ENCODE measurements at places on chromosomes 6 and 20. TPM values are rescaled to one million over a fixed set of nuclear protein-coding genes. Genes with fewer than 3 reads are reported as not detected.
A peak's percentile ranks its signal among the peaks of the same experiment; 100 is the strongest.

The PTGIS gene
- 8.4 TPM for total RNA-seq

The LY6G6D gene
- not detected for total RNA-seq

The C2 gene
- 6.2 TPM for total RNA-seq

The FILIP1 gene
- total RNA-seq = 21.9 TPM

The IMPG1 gene
- not detected for total RNA-seq

The SPDEF gene
- total RNA-seq = 3.5 TPM

The RSPO3 gene
- total RNA-seq = 8.4 TPM

The LTB gene
- total RNA-seq = not detected

The C20orf202 gene
- not detected for total RNA-seq

The LRRC73 gene
- 0.55 TPM for total RNA-seq

The CNR1 gene
- 15.2 TPM for total RNA-seq

The XKR7 gene
- total RNA-seq = under 0.01 TPM

The NHSL1 gene
- 31.6 TPM for total RNA-seq

The BMP7 gene
- total RNA-seq = 1.8 TPM

The MAP3K5 gene
- 35.8 TPM for total RNA-seq

The RIMS1 gene
- total RNA-seq = 16.5 TPM

The MYB gene
- total RNA-seq = not detected

GRCh38 chr6:97312241-97312640 is 29.2 kb upstream of the MMS22L start:
- no peaks in the 10 kb centered on the region for H3K27me3 ChIP-seq
- DNase-seq = no peak
- no peaks in the 10 kb centered on the region for H3K4me1 ChIP-seq
- no peak overlapping the region for H3K4me3 ChIP-seq
- no peaks in the 10 kb centered on the region for H3K36me3 ChIP-seq

DNA sequence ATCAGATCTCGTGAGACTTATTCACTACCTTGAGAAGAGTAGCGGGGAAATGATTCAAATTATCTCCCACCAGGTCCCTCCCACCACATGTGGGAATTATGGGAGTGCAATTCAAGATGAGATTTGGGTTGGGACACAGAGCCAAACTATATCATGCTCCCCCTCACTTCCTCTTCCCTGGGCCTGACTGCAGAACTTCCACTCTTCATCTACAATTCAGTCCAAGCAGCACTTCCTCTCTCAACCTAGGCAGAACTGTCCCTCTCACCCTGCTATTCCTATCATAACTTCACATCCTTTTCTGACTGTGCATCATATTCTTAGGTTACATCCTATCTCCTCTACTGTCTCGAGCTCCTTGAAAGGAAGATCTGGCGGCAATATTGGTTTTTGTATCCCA is 184.0 kb upstream of the HDDC2 start:
- H3K36me3 ChIP-seq = no peaks in the 10 kb centered on the region
- H3K4me1 ChIP-seq = no peaks in the 10 kb centered on the region
- DNase-seq = no peak
- no peak overlapping the region for H3K27ac ChIP-seq

- H3K36me3 ChIP-seq = no peaks in the 10 kb centered on the region
- DNase-seq = peak; percentile 82
- H3K27ac ChIP-seq = no peak overlapping the region
- no peak overlapping the region for H3K4me3 ChIP-seq
Measured at GRCh38 chr6:170129691-170130171, 161.1 kb downstream of the DLL1 start.

GRCh38 chr6:116434056-116434725 is 27.0 kb upstream of the CALHM6 start:
- no peak overlapping the region for H3K4me3 ChIP-seq
- peaks cover 31% of the 10 kb centered on the region for H3K36me3 ChIP-seq

GRCh38 chr6:158357570-158358216 is 45.4 kb downstream of the TULP4 start:
- no peak overlapping the region for H3K4me3 ChIP-seq
- no peak overlapping the region for H3K27ac ChIP-seq

- peaks cover 80% of the 10 kb centered on the region for H3K27me3 ChIP-seq
- H3K36me3 ChIP-seq = no peaks in the 10 kb centered on the region
- peak; percentile 33 for DNase-seq
- H3K4me1 ChIP-seq = peaks cover 16% of the 10 kb centered on the region
Measured at GRCh38 chr6:30127238-30128093, 8.5 kb upstream of the TRIM40 start.

DNA sequence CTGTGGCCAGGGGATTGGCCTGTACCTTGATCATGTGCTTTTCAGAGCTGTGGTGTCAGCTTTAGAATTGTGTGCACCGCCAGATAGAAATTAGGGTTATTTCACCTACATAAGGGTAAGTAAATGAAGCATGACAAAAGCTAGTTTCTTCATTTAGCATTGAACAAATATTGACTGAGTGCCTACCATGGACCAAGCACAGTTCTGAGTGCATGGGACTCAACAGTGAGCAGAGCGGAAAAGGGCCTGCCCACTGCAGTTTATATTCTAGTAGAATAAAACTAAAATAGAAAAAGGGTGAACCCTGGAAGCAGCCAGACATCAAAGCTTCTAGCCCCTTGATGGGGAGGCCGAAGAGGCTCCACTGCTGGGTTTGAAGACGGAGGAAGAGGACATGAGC is 25.6 kb downstream of the ECT2L start:
- DNase-seq = no peak
- H3K4me3 ChIP-seq = no peak overlapping the region
- H3K36me3 ChIP-seq = no peaks in the 10 kb centered on the region
- H3K4me1 ChIP-seq = peaks cover 4% of the 10 kb centered on the region

- H3K4me1 ChIP-seq = peaks cover 49% of the 10 kb centered on the region
- H3K27ac ChIP-seq = peak overlapping the region; percentile 97
- DNase-seq = no peak
- H3K27me3 ChIP-seq = no peaks in the 10 kb centered on the region
- no peaks in the 10 kb centered on the region for H3K36me3 ChIP-seq
Measured at GRCh38 chr6:87701344-87701675, 723 bp downstream of the AKIRIN2 start.

- no peak overlapping the region for H3K4me3 ChIP-seq
- peaks cover 93% of the 10 kb centered on the region for H3K36me3 ChIP-seq
- no peak for DNase-seq
- no peaks in the 10 kb centered on the region for H3K4me1 ChIP-seq
- no peak overlapping the region for H3K27ac ChIP-seq
Measured at GRCh38 chr20:33352258-33353012, 48.9 kb downstream of the CDK5RAP1 start.

DNA sequence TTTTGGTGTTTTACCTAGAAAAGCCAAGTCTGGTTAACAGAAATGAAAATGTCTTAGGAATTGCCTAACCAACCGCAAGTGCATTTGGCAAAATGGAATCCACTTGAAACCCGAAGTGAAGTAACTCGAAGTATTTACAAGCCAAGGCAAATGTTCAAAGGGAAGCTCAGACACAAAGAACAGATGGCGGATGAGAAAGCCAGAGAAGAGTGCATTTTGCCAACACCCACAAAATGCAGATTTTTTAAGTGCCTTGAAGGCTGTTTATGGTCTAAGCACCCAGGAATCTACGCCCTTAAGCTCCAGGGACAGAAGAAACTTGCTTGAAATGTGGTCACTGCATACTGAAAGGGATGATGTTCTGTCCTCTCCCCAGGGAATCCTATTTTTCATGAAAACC is 70.0 kb upstream of the TBXT start:
- H3K4me1 ChIP-seq = no peaks in the 10 kb centered on the region
- H3K27ac ChIP-seq = no peak overlapping the region
- no peaks in the 10 kb centered on the region for H3K27me3 ChIP-seq
- no peaks in the 10 kb centered on the region for H3K36me3 ChIP-seq
- DNase-seq = no peak
- H3K4me3 ChIP-seq = no peak overlapping the region

- no peaks in the 10 kb centered on the region for H3K4me1 ChIP-seq
- DNase-seq = no peak
- H3K36me3 ChIP-seq = no peaks in the 10 kb centered on the region
Measured at GRCh38 chr20:7673841-7674240, 266.4 kb downstream of the HAO1 start.

DNA sequence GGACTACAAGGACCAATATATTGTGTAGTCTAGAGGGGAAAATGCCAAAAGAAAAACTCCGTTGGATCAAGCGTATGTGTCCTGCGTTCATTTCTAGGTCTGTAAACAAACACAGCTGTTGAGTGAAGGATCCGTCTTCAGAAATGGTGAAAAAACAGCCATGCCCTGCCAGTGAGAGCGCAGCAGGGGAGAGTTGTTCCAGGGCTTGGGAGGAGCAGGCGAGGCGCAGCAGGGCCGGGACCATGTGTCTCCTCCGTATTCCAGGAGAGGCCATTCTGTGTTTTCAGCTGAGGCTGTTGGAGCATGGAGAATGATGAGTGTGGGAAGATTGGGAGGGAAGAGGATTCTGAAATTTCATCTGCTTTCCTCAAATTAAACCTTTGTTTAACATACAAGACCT is 38.0 kb downstream of the BMP6 start:
- DNase-seq = peak; percentile 25
- H3K4me1 ChIP-seq = no peaks in the 10 kb centered on the region
- no peaks in the 10 kb centered on the region for H3K36me3 ChIP-seq
- H3K4me3 ChIP-seq = no peak overlapping the region
- H3K27me3 ChIP-seq = no peaks in the 10 kb centered on the region

GRCh38 chr20:19440660-19441527 is 228.5 kb downstream of the SLC24A3 start:
- DNase-seq = no peak
- no peak overlapping the region for H3K27ac ChIP-seq
- no peaks in the 10 kb centered on the region for H3K27me3 ChIP-seq
- no peaks in the 10 kb centered on the region for H3K4me1 ChIP-seq
- no peaks in the 10 kb centered on the region for H3K36me3 ChIP-seq

GRCh38 chr20:38190936-38191371 is 25.9 kb upstream of the TGM2 start:
- no peak overlapping the region for H3K4me3 ChIP-seq
- H3K36me3 ChIP-seq = no peaks in the 10 kb centered on the region
- H3K27me3 ChIP-seq = no peaks in the 10 kb centered on the region
- H3K4me1 ChIP-seq = no peaks in the 10 kb centered on the region

DNA sequence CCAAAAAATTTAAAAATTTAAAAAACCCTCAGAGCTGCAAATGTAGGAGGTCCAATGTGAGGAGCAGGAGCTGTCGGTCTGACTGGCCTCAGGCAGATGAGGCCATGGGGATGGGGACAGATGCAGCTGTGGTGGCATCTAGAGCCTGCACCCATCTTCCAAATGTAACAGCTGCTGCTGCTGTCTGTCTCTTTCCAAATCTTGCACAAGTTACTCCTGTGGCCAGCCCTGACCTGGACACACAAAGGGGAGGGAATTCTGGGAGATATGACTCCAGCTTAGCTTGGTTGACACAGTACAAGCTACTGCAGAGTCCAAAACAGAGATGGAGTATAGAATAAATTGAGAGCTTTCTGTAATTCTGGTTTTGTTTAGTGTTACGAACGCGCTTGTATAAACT is 115.2 kb downstream of the PRND start:
- H3K4me1 ChIP-seq = no peaks in the 10 kb centered on the region
- H3K36me3 ChIP-seq = no peaks in the 10 kb centered on the region
- no peaks in the 10 kb centered on the region for H3K27me3 ChIP-seq
- no peak overlapping the region for H3K27ac ChIP-seq
- no peak for DNase-seq

GRCh38 chr6:60643870-60644269 is 1642.2 kb downstream of the KHDRBS2 start:
- H3K27me3 ChIP-seq = no peaks in the 10 kb centered on the region
- no peak overlapping the region for H3K4me3 ChIP-seq
- H3K36me3 ChIP-seq = no peaks in the 10 kb centered on the region

- H3K27ac ChIP-seq = no peak overlapping the region
- H3K4me1 ChIP-seq = no peaks in the 10 kb centered on the region
- H3K36me3 ChIP-seq = no peaks in the 10 kb centered on the region
- no peak for DNase-seq
- no peaks in the 10 kb centered on the region for H3K27me3 ChIP-seq
Measured at GRCh38 chr20:54228841-54229240, 21.0 kb downstream of the PFDN4 start.

DNA sequence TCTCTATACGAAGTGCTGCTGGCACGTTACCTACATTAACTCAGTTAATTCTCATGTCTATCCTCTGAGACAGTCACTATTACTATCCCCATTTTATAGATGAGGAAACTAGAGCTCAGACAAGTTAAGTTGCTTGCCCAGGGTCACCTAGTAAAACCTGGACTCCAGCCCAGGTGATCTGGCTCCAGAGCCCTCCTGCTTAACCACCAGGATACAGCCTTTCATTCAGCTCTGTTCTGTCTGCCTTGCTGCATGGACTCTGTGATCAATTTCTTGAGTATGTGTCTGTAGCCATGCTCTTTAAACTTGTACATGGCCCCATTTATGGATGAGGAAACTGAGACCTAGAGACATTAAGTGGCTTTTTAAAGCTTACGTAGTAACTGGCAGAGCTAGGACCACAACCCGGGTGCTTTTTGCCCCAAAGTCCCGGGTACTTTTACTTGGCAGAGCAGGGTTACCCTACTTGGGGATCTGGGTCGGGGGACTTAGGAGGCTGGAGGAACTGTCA is 4.7 kb downstream of the CDKN1A start:
- no peak overlapping the region for H3K4me3 ChIP-seq
- peaks cover 49% of the 10 kb centered on the region for H3K36me3 ChIP-seq
- no peaks in the 10 kb centered on the region for H3K27me3 ChIP-seq
- H3K4me1 ChIP-seq = peaks cover 60% of the 10 kb centered on the region
- H3K27ac ChIP-seq = peak overlapping the region; percentile 69

- no peaks in the 10 kb centered on the region for H3K36me3 ChIP-seq
- no peaks in the 10 kb centered on the region for H3K27me3 ChIP-seq
- H3K4me1 ChIP-seq = peaks cover 26% of the 10 kb centered on the region
- peak overlapping the region; percentile 55 for H3K4me3 ChIP-seq
- DNase-seq = no peak
- H3K27ac ChIP-seq = peak overlapping the region; percentile 68
Measured at GRCh38 chr20:14335052-14335451, 2.4 kb downstream of the FLRT3 start.

DNA sequence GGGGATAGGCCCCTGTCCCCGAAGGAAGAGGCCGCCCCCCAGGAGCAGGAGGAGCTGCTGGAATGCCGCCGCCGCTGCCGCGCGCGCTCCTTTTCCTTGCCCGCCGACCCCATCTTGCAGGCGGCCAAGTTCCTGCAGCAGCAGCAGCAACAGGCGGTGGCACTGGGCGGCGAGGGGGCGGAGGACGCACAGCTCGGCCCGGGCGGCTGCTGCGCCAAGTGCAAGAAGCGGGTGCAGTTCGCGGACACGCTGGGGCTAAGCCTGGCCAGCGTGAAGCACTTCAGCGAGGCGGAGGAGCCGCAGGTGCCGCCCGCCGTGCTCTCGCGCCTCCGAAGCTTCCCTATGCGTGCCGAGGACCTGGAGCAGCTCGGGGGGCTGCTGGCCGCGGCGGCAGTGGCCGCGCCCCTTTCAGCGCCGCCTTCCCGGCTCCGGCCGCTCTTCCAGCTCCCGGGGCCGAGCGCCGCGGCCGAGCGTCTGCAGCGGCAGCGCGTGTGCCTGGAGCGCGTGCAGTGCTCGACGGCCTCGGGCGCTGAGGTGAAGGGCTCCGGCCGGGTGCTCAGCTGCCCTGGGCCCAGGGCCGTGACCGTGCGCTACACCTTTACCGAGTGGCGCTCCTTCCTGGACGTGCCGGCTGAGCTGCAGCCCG is 630 bp downstream of the PPP1R3G start:
- H3K27me3 ChIP-seq = peaks cover 31% of the 10 kb centered on the region
- peak; percentile 80 for DNase-seq
- no peaks in the 10 kb centered on the region for H3K36me3 ChIP-seq
- H3K27ac ChIP-seq = peak overlapping the region; percentile 34

Measured in stomach (tissue), 19 donors.